Body of pancreas (tissue), 4 donors: ENCODE measurements at places on chromosomes 7 and 10.

DNA sequence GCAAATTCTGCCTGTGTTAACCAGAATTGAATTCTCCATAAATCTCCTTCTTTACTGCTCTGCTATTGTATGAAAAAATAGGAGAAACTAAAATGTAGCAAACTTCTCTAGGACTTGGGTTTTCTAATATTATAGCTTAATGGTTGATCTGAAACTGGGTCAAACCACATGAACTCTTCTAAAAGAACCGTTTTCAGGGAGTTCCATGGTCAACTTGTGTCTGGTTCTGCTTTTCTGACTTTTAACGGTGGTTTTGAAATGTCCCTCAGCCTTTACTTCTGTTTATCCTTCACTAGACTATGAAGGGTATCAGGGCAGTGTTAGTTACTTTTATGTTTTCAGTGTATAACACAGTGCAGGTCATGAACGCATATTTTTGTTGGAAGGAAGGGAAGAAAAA lies 242.2 kb downstream of the TSPAN12 start:
- no peaks in the 10 kb centered on the region for H3K27me3 ChIP-seq
- H3K27ac ChIP-seq: no peak overlapping the region
- no peak overlapping the region for H3K4me3 ChIP-seq
- H3K36me3 ChIP-seq: no peaks in the 10 kb centered on the region

- peaks cover 11% of the 10 kb centered on the region for H3K4me1 ChIP-seq
- peak; percentile 75 for DNase-seq
Observed at GRCh38 chr7:101138213-101138870, 11.4 kb downstream of the SERPINE1 start.

DNA sequence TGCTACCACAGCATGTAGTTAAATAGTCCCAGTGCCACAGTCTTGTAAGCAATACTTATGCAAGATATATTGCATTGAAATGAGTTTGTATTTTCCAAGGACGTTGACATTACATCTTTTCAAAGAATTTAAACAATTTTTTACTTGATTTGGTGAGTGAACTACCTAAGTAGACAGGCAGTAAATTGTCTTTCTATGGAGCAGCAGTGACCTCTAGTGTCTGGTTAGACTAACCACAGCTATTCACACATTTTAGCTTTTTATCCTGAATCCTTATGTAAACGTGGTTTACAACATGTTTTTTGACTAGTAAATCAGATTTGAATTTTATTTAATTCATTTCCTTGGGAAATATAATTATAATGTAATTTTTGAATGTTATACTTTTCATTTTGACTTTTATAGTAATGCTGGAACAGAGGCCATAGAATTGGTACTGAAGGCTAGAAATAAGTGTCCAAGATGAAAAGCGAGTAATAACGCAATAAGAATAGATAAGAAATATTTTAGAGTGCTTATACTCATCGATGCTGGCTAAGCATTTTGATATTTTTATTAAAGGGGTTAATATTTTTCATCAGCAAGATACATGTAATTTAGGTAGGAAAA lies 5.6 kb downstream of the LRRTM3 start:
- H3K27ac ChIP-seq: no peak overlapping the region
- no peak overlapping the region for H3K4me3 ChIP-seq
- no peaks in the 10 kb centered on the region for H3K36me3 ChIP-seq

GRCh38 chr10:128103229-128103714 lies 23.0 kb downstream of the MKI67 start:
- no peak overlapping the region for H3K27ac ChIP-seq
- no peaks in the 10 kb centered on the region for H3K36me3 ChIP-seq
- H3K4me3 ChIP-seq: no peak overlapping the region
- H3K27me3 ChIP-seq: no peaks in the 10 kb centered on the region
- no peak for DNase-seq

DNA sequence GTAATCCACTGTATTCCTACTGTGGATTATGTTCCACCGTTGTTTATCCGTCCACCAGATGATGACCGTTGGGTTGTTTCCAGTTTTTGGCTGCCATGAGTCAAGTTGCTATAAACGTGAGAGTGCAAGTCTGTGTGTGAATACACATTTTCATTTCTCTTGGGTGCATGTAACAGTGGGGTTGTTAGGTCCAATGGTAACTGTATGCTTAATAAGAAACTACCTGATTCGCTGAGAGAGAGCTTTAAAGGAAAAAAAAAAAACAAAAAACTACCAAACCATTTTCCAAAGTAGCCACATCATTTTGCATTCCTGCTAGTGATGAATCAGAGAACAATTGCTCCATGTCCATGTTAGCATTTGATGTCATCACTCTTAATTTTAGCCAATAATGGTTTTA lies 15.9 kb downstream of the UBN2 start:
- H3K36me3 ChIP-seq: peaks cover 9% of the 10 kb centered on the region
- peaks cover 13% of the 10 kb centered on the region for H3K4me1 ChIP-seq
- no peak overlapping the region for H3K27ac ChIP-seq
- no peaks in the 10 kb centered on the region for H3K27me3 ChIP-seq
- DNase-seq: no peak

GRCh38 chr7:38229386-38229785 lies 44.0 kb downstream of the TARP start:
- peaks cover 7% of the 10 kb centered on the region for H3K36me3 ChIP-seq
- H3K27ac ChIP-seq: no peak overlapping the region
- no peak overlapping the region for H3K4me3 ChIP-seq
- no peak for DNase-seq
- no peaks in the 10 kb centered on the region for H3K27me3 ChIP-seq

GRCh38 chr10:89563861-89564478 lies 28.6 kb upstream of the SLC16A12 start:
- H3K36me3 ChIP-seq: no peaks in the 10 kb centered on the region
- DNase-seq: no peak
- no peak overlapping the region for H3K27ac ChIP-seq
- H3K4me1 ChIP-seq: no peaks in the 10 kb centered on the region
- no peak overlapping the region for H3K4me3 ChIP-seq
- H3K27me3 ChIP-seq: no peaks in the 10 kb centered on the region

- no peaks in the 10 kb centered on the region for H3K27me3 ChIP-seq
- H3K4me3 ChIP-seq: no peak overlapping the region
- no peak overlapping the region for H3K27ac ChIP-seq
- no peak for DNase-seq
Observed at GRCh38 chr7:32094516-32094915, 24.3 kb upstream of the PDE1C start.

GRCh38 chr10:13400196-13400965 lies 52.3 kb upstream of the SEPHS1 start:
- H3K36me3 ChIP-seq: no peaks in the 10 kb centered on the region
- DNase-seq: no peak
- no peaks in the 10 kb centered on the region for H3K27me3 ChIP-seq
- no peak overlapping the region for H3K4me3 ChIP-seq
- H3K4me1 ChIP-seq: peaks cover 26% of the 10 kb centered on the region
- H3K27ac ChIP-seq: no peak overlapping the region

GRCh38 chr10:50538555-50539398 lies 85.0 kb downstream of the SGMS1 start:
- no peak overlapping the region for H3K27ac ChIP-seq
- H3K27me3 ChIP-seq: no peaks in the 10 kb centered on the region
- no peaks in the 10 kb centered on the region for H3K36me3 ChIP-seq

DNA sequence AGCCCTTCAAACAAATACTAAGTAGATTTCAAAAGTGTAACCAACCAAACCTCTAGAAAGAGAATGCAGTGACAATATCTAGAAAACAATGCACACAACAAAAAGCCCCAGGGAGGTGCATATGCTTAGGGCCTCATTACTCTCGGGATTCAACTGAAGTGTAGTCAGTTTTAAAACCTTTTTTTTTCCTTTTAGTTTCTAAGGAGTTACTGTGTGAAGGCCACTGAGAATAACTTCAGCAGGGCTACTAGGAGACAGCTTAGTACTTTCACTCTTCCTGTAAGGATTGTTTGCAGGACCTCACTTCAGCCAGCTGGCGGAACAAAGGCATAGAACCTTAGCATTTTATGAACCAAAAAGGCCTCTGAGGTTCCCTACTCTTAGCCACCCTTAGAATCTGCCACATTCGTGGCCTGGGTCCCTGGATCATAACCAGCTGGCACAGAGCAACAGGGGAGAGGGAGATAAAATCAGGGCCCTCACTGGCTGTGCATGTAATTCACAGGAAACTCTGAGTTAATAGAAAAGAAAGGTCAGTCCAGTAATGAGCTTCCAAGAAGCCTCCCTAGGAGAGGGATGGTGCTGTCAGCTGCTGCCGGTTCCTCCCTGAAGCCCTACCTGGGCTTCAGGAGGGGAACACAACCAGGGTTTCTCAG lies 3.6 kb downstream of the VOPP1 start:
- H3K4me3 ChIP-seq: no peak overlapping the region
- DNase-seq: no peak
- H3K27ac ChIP-seq: peak overlapping the region; percentile 29
- H3K27me3 ChIP-seq: no peaks in the 10 kb centered on the region

- H3K4me1 ChIP-seq: no peaks in the 10 kb centered on the region
- DNase-seq: no peak
- no peak overlapping the region for H3K4me3 ChIP-seq
- H3K27me3 ChIP-seq: no peaks in the 10 kb centered on the region
- H3K36me3 ChIP-seq: no peaks in the 10 kb centered on the region
Observed at GRCh38 chr10:131636116-131636515, 264.7 kb upstream of the PPP2R2D start.

- H3K36me3 ChIP-seq: no peaks in the 10 kb centered on the region
- H3K27me3 ChIP-seq: no peaks in the 10 kb centered on the region
- no peak overlapping the region for H3K4me3 ChIP-seq
- no peak for DNase-seq
Observed at GRCh38 chr7:157757776-157758467, 421.1 kb downstream of the DNAJB6 start.

DNA sequence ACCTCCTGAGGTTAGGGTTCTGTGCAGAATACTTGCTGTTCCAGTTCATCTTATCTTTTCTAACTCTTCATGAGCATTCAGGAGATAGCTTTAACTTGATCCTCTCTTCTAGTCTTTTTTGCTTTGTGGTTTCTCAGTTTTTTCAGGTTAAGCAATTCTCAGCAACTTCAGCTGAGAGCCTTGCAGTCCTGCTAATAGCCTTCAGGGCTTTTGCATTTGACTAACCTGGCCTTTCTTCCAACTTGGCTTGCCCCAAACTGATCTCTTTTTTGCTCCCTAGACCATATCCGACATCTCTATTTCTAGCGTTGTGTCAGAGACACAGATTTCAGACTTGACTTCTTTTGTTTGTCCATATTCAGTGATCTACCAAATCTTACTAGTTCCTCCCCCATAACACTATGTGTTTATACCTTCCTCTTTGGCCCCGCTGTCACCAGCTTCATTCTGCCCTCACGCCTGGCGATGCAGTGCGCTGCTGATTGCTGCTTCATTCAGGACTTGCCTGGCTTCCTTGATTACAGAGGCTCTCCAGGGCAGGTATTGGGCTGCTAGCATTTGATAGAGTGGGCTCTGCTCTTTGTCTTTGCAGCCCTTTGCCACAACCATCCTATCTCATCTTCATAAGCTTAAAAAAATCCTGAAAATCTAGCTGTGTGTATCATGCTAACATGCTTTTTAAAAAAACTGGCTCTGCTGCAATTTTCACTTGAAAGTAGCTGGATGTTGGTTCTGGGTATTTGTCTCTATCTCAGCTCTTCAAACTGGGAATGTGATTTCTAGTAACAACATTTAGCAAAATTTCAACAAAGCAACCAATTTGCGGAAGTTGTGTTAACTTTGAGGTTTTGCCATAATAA lies 9.6 kb downstream of the CUL1 start:
- peaks cover 49% of the 10 kb centered on the region for H3K4me1 ChIP-seq
- H3K4me3 ChIP-seq: no peak overlapping the region
- H3K27ac ChIP-seq: no peak overlapping the region
- H3K36me3 ChIP-seq: no peaks in the 10 kb centered on the region
- H3K27me3 ChIP-seq: no peaks in the 10 kb centered on the region
- DNase-seq: no peak

GRCh38 chr7:133479456-133480065 lies 226.7 kb downstream of the EXOC4 start:
- H3K4me1 ChIP-seq: no peaks in the 10 kb centered on the region
- no peak for DNase-seq

GRCh38 chr7:131151034-131151433 lies 176.6 kb upstream of the MKLN1 start:
- H3K4me1 ChIP-seq: no peaks in the 10 kb centered on the region
- no peak overlapping the region for H3K4me3 ChIP-seq
- H3K36me3 ChIP-seq: no peaks in the 10 kb centered on the region
- no peaks in the 10 kb centered on the region for H3K27me3 ChIP-seq

DNA sequence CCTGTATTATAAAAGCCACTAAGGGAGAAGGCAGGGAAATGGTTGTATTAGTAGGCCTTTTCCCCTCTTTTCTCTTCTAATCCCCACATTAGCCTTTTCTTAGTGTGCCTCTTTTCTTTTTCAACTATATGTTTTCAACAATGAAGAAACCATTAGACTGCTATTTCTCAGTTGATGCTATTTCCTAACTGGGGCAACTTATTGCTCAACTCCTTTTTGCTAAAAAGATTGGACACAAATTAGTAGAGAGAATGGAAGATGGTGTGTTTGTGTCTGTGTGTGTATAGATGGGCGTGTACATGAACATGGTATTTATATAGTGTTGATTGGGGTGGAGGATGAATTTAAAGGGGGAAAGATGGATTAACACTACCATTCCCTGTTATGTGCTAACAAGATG lies 28.4 kb downstream of the TBC1D12 start:
- H3K4me3 ChIP-seq: no peak overlapping the region
- no peaks in the 10 kb centered on the region for H3K36me3 ChIP-seq
- H3K4me1 ChIP-seq: peaks cover 21% of the 10 kb centered on the region
- H3K27me3 ChIP-seq: no peaks in the 10 kb centered on the region
- no peak overlapping the region for H3K27ac ChIP-seq

DNA sequence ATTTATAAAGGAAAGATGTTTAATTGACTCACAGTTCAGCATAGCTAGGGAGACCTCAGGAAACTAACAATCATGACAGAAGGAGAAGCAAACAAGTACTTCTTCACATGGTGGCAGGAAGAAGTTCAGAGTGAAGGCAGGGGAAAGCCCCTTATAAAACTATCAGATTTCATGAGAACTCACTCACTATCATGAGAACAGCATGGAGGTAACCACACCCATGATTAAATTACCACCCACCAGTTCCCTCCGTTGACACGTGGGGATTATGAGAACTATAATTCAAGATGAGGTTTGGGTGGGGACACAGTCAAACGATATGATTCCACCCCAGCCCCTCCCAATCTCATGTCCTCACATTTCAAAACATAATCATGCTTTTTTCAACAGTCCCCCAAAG lies 124.2 kb upstream of the PCGF5 start:
- no peak overlapping the region for H3K4me3 ChIP-seq
- DNase-seq: no peak
- H3K36me3 ChIP-seq: no peaks in the 10 kb centered on the region
- H3K27me3 ChIP-seq: no peaks in the 10 kb centered on the region
- H3K27ac ChIP-seq: no peak overlapping the region

DNA sequence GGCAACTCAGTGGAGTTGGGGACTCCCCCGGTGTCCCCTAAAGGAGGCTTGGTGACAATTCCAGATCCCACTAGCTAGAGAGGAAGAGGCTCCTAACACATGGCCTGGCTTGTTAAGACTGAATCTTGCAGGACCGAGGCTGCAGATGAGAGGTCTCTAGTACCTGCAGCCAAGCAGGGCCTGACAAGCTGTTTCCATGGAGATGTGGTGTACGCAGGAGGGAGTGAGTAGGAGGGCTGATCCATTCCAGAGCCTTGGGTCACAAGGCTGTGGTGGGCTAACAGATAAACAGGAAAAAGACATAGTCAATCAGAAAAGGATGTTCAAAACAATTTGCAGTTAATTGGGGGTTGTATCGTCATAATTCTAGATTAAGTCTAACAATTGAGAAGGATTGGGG lies 77.3 kb upstream of the MKLN1 start:
- no peaks in the 10 kb centered on the region for H3K4me1 ChIP-seq
- no peaks in the 10 kb centered on the region for H3K27me3 ChIP-seq
- no peaks in the 10 kb centered on the region for H3K36me3 ChIP-seq
- no peak overlapping the region for H3K4me3 ChIP-seq
- H3K27ac ChIP-seq: no peak overlapping the region
